HCT116 (cell line): ENCODE measurements at places on chromosomes 13 and 19. TPM values are rescaled to one million over a fixed set of nuclear protein-coding genes. Genes with fewer than 3 reads are reported as not detected.

TMEM221 gene
- 3.4 TPM for total RNA-seq

HCST gene
- total RNA-seq: 1.2 TPM

KANK3 gene
- 21.7 TPM for total RNA-seq

DMKN gene
- 246 TPM for total RNA-seq

IRGC gene
- total RNA-seq: not detected

NLRP11 gene
- 0.86 TPM for total RNA-seq

PEG3 gene
- 0.34 TPM for total RNA-seq

TNNI3 gene
- total RNA-seq: 42.1 TPM

BLOC1S3 gene
- total RNA-seq: 12.2 TPM

ZNF491 gene
- total RNA-seq: not detected

NLRP9 gene
- total RNA-seq: not detected

ZNF563 gene
- total RNA-seq: not detected

PSG1 gene
- total RNA-seq: not detected

RNF17 gene
- not detected for total RNA-seq

PLD3 gene
- 123 TPM for total RNA-seq

EXOC3L2 gene
- total RNA-seq: not detected

FAM83E gene
- total RNA-seq: 6.8 TPM

DLL3 gene
- total RNA-seq: 0.17 TPM

PLEKHA4 gene
- total RNA-seq: 20.4 TPM

KIRREL2 gene
- total RNA-seq: 1.3 TPM

SLC1A6 gene
- not detected for total RNA-seq

CEACAM16 gene
- total RNA-seq: not detected

DNAJC15 gene
- total RNA-seq: 10.8 TPM

CYP2F1 gene
- total RNA-seq: not detected

TICAM1 gene
- 28.7 TPM for total RNA-seq

KLK15 gene
- total RNA-seq: not detected

RANBP3 gene
- 62.4 TPM for total RNA-seq
